ENCODE measurements at places on chromosomes 12 and 14.

- no peak for DNase-seq
Observed at GRCh38 chr12:23753628-23754365, 195.7 kb downstream of the SOX5 start.

DNA sequence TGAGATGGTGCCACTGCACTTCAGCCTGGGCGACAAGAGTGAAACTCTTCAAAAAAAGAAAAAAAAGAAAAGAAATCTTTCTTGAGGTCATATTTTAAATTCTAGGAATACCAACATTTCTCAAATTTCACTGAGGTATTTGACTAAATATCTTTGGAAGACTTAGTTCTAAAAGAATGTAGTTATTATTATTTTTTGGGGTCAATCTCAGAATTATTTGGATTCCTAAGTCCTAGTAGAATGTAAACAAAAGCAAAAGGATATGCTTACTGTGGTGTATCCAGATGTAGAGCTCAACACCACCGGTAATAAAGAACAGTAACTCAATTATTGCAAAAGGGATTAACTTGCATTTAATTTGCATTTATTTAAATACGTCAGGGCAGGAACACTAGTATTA is 25.0 kb downstream of the PRICKLE1 start:
- DNase-seq = no peak

- DNase-seq = no peak
Observed at GRCh38 chr14:54812617-54813016, 90.0 kb downstream of the GCH1 start.

DNA sequence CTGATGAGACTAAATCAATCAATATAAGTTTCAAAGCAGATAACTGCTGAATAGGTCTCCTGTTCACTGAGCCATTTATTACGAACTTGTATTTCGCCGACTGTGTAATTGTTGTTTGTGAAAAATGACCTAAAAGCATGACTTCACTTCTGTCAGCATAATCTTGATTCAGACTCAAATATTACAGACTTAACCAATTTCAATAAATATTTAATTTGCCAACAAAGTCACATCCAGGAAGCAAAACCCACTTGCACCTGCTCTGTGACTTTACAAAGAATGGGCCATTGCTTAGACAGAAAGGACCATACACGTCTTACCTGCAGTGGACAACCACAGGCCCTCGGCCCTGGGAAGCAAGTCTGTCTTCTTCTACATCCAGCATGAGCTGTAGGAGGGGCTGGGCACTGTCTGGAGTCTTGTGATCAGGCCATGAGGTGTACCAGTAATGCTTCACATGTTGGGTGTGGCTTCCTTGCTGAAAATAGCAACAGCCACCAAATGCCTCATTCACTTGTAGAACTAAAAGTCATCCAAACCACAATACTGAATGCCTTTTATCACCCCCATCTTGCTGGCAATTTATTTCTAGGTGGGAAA is 23.5 kb upstream of the PTPRB start:
- DNase-seq = no peak

DNA sequence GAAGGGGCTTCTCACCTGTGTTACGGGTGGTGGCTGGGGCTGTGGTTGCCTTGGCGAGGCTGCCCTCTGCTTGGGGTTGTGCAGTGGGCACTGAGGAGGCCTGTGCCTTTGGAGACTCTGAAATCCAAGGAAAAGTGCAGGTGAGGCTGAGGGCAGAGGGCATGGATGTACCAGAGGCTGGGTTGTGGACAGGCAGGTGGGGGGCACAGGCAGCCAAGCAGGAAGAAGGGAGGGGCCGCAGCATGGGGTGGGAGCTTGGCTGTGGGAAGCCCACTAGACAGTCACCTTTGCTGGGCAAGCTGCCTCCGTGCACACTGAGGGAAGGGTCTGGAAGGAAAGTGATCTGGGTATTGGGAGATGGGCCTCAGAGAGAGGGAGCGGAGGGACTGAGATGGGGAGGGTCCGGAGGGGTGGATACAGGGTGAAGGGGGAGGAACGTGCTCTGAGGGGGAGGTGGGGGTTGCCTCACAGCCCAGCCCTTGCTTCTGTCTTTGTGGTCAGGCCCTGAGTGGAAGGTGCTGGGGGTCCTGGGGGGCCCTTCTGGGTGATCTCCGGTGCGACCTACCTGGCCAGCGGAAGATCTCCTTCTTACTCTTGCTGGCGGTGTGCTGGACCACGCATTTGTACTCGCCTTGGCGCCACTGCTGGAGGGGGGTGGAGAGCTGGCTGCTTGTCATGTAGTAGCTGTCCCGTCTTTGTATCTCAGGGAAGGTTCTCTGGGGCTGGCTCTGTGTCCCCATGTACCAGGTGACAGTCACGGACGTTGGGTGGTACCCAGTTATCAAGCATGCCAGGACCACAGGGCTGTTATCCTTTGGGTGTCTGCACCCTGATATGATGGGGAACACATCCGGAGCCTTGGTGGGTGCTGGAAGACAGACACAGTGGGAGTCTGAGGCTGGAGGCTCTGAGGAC is 318.7 kb downstream of the TMEM121 start:
- no peak for DNase-seq

All from activated CD4-positive, alpha-beta T cell treated with anti-CD3 and anti-CD28 coated beads, Interleukin-2, amount 50 U/mL, for 1 hour (primary cell).